ENCODE measurements at places on chromosomes 3 and 15.

DNA sequence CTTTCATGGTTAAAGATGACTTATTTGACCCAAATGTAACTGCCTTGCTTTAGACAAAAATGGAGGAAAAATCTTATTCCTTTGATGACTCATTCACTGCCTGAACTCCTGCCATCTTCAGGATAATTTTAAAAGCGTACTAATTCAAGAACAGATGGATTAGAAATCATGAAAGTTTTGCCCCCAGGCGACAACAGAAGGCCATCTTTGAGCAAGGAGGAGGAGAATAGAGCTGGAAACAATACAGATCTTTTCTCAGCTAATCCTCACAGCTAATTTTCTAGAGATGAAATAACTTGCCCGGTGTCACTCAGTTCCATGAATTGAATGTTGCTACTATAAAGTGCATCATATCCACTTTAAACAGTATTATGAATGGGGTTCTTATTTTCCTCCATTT, 324.7 kb upstream of the RARB start:
- no peak for DNase-seq

GRCh38 chr3:37751537-37751936, 110.1 kb upstream of the CTDSPL start:
- DNase-seq: no peak

- no peak for DNase-seq
Observed at GRCh38 chr3:44104668-44105321, 136.9 kb upstream of the TOPAZ1 start.

- no peak for DNase-seq
Observed at GRCh38 chr3:184345317-184346144, 8.1 kb downstream of the FAM131A start.

DNA sequence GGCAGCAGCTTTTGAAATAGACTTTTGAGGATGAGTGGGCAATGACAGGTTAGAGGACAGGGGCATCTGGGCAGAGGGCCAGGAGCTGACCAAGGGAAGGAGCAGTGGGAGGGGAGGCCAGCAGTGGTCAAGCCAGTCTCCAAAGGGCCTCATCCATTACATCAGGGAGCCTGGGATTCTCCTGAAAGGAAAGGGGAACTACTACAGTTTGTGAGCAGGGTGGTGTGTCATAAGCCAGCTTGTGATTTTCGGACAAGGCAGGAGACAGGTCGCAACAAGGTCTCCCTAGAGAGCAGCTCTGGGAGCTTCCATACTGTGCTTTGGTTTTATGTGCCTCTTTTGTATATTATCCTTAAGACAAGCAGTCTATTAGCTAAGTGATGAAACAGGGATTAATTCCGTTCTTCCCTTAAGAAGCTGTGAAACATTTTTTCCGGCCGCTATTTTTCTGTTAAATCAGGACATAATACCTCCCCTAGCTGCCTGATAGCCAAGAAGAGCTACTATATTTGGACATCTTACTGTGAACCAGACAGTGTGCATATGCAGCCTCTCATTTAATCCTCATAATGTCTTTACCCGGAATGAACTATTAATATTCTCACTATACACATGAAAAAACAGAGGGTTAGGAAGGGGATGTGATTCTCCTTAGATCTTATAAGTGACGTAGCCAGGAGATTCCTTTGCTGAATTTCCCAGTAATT, 46.4 kb downstream of the C2CD4B start:
- no peak for DNase-seq

DNA sequence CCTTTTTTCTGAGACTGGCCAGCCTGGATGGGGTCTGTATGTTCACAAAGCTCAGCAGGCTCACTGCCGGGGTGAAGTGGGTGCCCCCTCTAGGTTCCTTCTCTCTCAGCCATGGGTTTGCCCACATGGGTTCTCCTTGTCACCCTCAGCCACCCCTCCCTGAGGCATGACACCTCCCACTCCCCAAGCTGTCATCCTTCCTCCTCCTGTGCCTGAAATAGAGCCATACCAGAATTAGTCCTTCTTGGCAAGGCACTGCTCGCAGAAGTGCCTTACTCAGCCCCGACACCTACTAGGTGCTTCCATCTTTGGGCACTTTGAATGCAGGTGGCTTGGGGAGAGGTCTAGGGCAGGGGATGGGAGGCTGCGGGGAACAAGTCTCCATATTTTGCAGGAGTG, 62.9 kb upstream of the SEC13 start:
- DNase-seq: no peak

DNA sequence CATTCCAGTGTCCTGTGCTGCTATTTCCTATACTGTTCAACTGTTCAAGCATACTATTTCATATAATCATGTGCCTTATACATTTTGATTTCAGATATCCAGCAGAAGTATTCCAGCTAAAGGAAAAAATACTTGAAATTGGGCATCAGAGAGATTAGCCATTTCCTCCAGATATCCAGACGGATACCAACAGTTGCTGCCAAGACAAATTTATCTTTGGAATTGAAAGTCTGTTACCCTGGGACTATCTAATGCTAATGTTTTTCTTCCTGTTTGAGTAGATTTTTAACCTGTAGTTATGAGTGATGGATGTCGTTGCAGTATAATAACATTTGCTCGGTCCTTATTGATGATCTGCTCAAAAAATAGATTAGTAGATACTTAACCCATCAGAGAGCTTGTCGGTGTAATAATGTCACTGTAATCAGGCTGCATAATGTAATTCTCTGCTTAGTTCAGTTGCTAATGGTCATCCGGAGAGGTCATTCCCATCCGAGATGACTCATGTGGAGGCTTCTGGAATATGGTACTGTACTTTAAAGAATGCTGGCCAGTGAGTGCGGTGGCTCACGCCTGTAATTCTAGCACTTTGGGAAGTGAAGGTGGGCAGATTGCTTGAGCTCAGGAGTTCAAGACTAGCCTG, 51.5 kb downstream of the TIMP4 start:
- no peak for DNase-seq

GRCh38 chr3:57756528-57757401, 656 bp downstream of the SLMAP start:
- DNase-seq: peak; percentile 37

DNA sequence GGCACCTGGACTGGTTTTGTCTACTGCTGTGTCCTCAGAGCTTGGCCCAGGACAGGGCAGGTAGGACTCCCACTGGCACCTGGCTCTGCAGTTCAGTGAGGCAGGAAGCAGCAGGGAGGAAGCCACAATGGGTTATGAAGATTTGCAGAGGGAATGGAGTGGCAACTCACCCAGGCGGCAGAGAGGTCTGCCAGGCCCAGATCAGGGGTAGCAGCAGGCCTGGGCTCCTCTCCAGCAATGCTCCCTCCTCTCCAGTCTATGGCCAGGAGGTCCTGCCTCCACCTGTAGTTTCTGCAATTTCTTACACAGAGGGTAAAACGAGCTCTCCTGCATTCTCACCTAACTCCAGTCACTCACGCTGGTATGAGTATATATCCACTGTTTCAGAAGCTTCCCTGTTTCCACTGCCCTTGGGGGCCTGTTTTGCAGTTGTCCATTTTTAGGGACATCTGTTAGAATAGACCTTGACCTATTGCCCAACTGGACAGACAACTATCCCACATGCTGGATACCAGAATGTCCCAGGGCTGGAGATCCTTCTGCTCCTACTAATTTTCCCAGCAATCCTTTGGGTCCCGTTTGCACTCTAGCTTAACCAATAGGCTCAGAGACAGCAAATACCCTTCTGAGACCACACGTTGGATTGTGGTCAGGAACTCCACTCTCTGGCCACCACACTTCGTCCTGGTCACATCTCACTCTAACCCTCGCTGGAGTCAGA, 35.2 kb downstream of the HMCES start:
- DNase-seq: no peak

GRCh38 chr15:72281713-72282112, 9.4 kb upstream of the PARP6 start:
- DNase-seq: no peak

- no peak for DNase-seq
Observed at GRCh38 chr15:71755092-71755970, 55.0 kb upstream of the NR2E3 start.

DNA sequence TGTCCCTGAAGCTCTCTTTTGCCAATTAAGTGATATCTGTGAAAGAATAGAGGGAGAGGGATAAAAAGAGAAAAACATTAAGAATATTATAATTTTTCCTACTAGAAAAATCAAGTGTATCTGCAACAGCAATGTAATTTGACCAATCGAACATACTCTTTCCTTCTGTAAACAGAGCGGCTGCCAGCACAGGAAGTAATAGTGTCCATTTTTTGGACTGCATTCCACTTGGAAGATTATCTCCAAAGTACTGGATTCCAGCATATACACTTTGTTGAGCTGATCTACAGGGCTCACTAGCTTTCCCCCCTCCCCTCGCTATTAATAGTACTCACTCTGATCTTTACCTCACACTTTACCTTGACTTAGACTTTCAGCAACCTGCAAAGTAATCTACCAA, 90.4 kb downstream of the SUCLG2 start:
- no peak for DNase-seq

- DNase-seq: no peak
Observed at GRCh38 chr3:125161607-125162219, 50.8 kb downstream of the SLC12A8 start.

GRCh38 chr3:33579178-33579510, 138.9 kb downstream of the CLASP2 start:
- DNase-seq: no peak

- DNase-seq: no peak
Observed at GRCh38 chr3:23304424-23304823, 101.3 kb downstream of the UBE2E2 start.

- DNase-seq: no peak
Observed at GRCh38 chr3:139518926-139519842, 20.4 kb downstream of the RBP1 start.

DNA sequence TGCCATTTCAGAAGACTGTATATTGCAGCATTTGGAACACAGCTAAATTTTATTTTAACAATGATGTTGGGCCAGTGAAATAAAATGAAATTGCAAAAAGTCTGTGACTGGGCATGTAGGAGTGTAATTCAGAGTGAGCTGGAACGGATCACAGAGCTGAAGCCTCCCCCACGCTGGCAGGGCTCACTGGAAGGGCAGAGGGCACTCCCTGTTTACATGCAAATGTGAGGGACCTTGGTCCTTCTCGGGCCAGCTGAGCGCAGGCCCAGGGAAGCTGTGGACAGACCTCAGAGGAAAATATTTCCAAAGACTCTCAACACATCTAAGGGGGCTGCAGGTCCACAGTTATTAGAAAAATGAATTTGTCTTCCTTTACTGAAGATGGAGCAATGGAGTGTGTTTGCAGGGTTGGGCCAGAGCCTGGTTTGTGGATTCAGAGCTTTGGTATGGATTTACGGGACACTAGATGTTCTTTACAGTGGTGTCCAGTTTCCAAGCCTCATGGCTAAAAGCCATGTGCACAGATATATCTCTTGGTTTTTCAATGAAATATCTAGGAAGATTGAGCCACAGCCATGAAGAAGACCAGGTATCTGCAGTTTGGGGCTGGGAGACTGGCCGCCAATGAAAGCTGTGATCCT, 32.0 kb downstream of the TRPM1 start:
- no peak for DNase-seq

- no peak for DNase-seq
Observed at GRCh38 chr3:188780193-188781147, 391.3 kb upstream of the TPRG1 start.

- no peak for DNase-seq
Observed at GRCh38 chr3:34300621-34301020, 502.2 kb downstream of the PDCD6IP start.

- DNase-seq: no peak
Observed at GRCh38 chr15:57599296-57599810, 7.6 kb downstream of the MYZAP start.

DNA sequence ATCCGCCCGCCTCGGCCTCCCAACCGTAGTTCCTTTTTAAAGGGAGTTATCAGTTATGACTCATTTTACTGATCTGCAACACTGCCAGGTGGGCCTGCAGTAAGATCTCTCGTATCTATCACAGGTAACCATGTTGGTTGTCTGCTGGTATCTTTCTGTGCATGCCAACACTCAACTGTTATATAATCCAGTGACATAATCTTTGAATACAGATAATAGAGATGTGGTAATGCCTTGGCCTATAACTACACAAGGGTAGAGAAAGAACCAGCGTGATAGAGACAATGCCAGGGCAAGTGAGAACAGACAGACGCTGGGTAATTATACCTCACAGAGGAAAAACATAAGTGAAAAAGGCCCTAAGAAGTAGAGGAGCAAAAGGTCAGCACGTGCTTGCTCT, 11.0 kb upstream of the ARPP19 start:
- DNase-seq: no peak

DNA sequence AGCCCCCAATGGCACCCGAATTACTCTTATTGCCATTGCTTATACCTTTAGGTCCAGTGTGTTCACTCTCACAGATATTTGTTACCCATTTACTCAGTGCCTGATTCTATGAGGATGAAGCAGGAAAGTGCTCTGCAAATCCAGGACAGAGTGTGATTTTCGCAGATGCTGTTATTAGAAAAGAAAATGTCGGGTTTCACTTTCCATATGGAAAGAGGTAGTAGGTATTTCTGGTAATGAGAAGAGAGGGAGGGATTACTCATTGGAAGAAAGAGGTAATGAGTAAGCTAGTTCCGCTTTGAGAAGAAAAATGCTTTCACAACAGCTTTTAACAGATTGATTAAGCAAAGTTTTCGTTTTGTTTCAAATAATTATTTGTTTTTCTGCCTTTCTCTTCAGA, 336.3 kb upstream of the CFAP20DC start:
- no peak for DNase-seq

GRCh38 chr3:68129065-68129464, 474.7 kb upstream of the SUCLG2 start:
- no peak for DNase-seq

- no peak for DNase-seq
Observed at GRCh38 chr3:32240159-32240545, 1.7 kb downstream of the CMTM8 start.

DNA sequence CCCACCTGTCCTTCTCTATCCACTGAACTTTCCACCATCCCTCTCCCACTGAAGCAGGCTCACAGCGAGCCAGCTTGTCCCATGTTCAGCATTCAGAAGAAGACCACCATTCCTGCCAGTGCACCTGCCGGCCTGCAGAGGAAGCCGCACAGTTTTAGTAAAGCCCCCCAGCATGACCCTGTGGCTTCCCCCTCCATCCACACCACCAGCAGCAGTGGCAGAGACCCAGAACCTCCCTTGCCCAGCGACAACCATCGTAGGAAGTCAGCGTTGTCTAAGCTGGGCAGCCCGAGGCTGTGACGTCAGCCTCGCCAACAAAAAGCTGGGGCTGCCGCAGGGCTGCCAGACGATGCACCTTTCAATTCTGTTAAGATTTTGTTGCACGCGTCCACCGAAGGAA, 66.6 kb upstream of the TAMM41 start:
- DNase-seq: no peak

- DNase-seq: no peak
Observed at GRCh38 chr15:66408254-66408653, 21.5 kb downstream of the MAP2K1 start.

GRCh38 chr3:40737343-40737742, 212.6 kb downstream of the ZNF621 start:
- DNase-seq: no peak

DNA sequence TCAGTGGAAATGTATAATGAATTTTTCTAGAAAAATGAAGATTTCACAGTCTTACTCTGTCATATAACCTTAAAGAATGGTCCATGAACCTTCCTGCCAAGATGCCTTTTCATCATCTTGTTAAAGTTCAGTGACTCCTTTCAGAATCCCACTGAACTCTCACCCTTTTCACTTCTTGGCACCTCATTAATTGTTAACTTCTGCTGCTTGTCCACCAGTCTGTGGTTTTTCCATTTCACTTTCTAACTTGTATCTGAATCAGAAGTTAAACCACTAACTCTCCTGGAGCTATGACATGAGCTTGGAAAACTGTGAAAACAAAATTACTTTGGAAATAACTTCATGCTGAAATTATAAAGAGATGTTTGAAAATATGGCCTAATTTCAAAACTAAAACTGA, 281.2 kb upstream of the ALCAM start:
- DNase-seq: no peak

GRCh38 chr15:81940467-81941451, 105.1 kb downstream of the MEX3B start:
- no peak for DNase-seq

Measured in activated gamma-delta T cell (primary cell).